ENCODE measurements at places on chromosomes 3 and 15.
A peak's percentile ranks its signal among the peaks of the same experiment; 100 is the strongest.

- DNase-seq = no peak
These were observed 393.4 kb downstream of the NTRK3 start for GRCh38 chr15:87863152-87863551.

GRCh38 chr3:50184242-50184978 is 7.0 kb upstream of the GNAT1 start:
- no peak for DNase-seq

- DNase-seq = no peak
These were observed 22.7 kb upstream of the VPS33B start for GRCh38 chr15:91045065-91045464.

DNA sequence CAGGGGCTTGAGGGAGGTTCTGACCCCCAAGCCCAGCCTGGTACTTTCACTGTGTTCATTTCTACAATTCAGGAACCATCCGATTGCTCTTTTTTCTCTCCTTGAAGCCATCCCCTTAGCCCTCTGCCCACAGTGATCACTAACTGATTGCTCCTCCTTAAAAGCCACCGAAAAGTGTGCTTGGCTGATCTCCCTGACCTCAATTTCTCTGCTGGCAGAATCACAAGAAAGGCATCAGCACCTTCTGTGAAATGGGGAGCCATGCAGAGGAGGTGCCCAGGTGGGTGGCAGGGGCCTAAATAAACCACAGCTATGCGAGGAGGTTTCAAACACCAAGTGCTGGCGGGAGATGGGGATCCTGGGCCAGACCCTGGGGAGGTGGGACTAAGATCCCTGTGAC is 56.2 kb downstream of the SRGAP3 start:
- DNase-seq = no peak

GRCh38 chr3:52216585-52217408 is 8.6 kb downstream of the TLR9 start:
- DNase-seq = no peak

GRCh38 chr3:72174890-72175289 is 389.9 kb upstream of the PROK2 start:
- DNase-seq = no peak

DNA sequence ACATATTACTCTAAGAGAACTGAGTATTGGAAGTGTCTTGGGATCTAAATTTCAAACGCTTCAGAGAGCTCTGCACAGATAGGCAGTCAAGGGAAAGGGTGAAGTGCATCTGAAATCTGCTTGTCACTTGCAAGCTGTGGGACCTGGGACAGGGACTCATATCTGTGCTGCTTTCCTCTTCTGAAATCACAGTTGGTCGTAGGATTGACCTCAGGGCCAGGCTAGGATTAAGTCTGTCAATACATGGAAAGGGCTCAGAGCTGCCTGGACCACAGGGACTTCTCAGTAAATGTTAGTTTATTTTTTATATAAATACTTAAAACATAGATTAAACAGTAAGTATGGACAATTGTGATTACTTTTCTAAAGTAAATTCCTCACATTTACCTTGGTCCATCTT is 74.7 kb upstream of the CMTM7 start:
- DNase-seq = no peak

DNA sequence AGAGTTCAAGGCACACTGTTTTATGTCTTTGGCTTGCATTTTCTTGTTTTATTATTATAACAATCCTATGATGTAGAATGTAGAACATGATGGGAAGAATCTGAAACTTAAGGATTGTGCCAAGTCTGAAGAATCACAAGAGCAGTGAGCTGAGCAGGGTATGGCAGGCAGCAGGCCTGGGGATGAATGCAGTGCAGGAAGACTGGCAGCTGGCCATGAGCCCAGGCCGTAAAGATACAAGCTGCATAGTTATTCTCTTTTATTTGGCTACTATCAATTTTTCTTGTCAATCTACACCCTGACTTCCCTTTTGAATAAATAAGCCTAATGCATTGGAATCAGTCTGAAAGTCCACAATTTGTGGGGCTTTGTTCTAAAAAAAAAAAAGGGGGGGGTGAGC is 89.6 kb upstream of the ARPP21 start:
- no peak for DNase-seq

DNA sequence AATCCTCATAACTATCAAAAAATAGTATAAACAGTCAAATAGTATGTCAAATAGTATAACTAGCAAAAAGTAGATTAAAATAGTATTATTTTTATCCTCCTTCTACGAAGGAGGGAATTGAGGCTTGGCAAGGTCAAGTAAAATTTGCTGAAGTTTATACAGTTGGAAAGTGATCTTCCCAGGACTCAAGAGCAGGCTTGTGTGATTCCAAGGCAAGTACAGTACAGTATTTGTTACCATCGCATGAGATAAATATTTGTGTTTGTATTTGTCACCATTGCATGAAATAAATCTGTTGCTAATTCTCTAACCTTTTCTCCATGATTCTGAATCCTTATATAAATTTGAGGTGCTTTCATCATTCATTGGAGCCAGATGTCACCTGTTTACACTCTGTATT is 28.9 kb downstream of the SH3GL3 start:
- DNase-seq = no peak

DNA sequence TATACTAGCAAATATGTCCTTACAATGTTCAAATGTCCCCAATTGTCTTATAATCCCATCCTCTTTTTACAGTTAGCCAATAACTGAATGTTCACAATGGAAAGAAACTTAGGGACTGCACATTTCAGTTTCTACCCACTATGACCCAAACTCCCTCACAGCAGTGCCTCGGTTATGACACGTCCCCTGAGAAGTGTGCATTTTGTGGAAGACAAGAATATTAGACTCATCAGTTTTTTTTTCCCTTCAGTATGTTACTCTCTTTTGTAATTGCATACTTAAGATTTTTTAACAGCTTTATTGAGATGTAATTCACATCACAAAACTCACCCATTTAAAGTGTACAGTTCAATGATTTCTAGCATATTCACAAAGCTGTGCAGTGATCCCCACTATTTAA is 64.8 kb downstream of the IGF2BP2 start:
- DNase-seq = no peak

- no peak for DNase-seq
These were observed 782.6 kb downstream of the DIPK2A start for GRCh38 chr3:144754076-144754783.

- DNase-seq = no peak
These were observed 117.4 kb downstream of the STAG1 start for GRCh38 chr3:136634821-136635220.

DNA sequence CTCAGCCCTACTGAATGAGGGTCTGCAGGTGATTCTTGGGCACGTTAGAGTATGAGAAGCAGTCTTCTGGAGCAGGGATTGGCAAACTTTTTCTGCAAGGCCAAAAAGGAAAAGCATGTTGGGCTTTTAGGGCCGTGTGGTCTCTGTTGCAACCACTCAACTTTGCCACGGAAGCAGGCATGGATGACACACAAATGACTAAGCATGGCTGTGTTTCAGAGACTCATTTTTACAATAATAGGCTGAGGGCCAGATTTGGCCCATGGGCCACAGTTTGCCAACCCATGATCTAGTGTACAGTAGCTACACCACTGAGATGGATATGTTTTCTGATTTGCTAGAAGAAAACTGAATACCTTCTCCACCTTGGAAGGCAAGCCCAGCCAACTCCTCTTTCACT is 66.1 kb upstream of the PRICKLE2 start:
- DNase-seq = peak; percentile 6

DNA sequence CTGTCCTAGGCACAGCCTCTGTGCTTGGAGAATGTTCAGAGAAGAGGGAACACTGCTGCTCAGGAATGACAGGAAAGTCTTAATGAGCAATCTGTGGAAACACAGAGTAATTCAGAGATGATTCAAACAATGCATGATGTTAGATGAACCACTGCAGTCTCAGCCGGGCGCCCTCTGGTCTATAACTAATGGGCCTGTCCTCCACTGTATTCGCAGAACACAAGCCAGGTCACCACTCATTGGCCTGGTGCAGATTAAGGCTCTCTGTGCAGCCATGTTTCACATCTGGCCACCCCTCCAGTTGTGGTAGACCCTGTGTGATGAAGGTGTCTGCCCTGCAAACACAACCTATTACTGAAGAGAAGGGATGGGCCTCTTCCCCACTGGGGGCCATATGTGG is 281.7 kb upstream of the ROPN1 start:
- no peak for DNase-seq

DNA sequence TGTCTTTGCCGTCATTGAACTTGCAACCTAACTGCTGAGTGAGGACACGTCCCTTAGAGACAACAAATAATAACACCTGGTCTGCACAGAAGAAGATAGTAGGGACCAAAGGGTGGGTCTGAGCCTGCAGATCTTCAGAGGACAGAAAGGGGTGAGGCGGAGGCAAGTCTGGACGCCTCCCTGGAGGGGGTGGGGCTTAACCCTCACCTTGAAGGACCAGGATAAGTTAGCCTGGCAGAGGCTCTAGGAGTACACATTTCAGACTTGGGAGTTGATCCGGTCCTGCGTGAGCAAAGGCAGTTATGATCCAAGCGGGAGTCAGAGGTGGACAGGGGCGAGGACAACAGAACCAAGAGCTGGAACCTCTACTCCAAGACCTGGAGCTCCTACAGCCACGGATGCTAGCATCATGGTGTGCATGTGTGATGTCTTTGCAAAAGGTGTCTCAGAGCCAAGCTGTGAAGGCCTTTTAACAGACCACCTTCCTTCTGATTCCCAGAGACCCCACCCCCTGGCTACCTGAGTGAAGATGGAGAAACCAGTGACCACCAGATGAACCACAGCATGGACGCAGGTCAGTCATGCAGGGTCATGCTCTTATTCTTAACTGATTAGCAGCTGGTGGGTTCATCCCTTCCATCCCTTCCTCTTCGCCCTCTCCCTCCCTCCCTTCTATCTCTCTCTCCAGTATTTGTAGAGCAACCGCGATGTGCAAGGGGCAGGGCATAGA is 88.0 kb downstream of the AAGAB start:
- DNase-seq = no peak

DNA sequence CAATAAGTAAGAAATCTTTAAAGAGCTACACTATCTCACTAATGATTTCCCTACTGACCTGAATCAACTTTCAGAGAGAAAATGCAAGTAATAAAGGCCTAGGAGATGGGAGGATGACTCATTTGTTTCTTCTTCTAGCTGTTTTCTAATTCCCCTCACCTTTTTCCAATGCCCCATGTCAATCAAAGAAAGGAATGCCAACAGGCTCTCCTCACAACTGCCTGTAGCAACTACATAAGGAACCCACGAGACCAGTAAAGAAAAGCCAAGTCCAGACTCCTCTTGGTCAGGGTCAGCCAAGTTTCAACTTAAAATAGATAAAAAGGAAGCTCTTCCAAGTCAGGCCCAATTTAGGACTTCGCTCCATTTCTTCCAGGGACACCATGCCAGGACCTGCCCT is 201.9 kb downstream of the TNIK start:
- DNase-seq = no peak

DNA sequence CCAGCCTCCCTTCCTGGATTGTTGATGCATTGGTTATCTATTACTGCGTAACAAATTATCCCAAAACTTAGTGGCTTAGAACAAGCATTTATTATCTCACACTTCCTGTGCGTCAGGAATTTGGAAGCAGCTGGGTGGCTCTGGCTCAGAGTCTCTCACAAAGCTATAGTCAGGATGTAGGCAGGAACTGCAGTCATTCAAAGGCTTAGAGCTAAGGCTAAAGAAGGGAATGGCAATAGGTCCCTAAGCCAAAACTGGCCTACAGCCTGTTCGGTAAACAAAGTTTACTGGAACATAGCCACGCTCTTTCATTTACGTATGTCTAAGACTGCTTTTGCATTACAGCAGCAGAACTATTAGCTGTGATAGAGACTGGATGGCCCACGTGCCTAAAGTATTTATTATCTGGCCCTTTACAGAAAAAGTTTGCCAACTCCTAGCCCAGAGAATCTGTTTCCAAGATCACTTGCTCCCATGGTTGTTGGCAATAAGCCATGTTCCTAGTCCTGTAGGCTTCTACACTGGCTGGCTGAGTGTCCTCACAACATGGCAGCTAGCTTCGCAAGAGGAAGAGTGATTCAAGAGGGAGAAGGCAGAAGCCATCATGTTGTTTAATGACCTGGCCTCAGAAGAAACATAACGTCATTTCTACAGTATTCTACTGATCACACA is 132.4 kb downstream of the SNRK start:
- DNase-seq = no peak

DNA sequence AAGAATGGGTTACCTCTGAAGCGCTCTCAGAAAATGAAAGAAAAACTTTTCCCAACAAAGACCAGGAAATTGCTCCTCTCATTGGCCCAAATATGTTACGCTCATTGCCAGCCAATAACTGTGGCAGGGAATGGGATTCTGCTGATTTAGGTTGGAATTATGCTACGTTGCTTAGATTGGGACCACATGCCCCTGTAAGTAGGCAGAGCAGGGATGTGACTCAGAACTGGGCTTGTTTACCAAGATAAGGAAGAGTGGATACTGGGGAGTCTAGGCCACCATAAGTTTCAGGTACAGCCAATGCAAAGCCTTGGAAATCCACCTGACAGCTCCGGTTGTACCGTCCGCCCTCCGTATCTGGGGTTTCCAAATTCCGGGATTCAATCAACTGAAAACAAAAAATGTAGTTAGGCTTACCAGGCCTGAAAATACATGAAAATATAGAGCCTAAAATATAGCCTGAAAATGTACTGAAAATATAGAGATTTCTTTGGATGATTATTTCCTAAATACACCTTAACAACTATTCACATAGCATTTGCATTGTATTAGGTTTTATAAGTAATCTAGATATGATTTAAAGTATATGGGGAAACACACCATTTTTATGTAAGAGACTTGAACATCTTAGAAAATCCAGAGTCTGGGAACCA is 1.5 kb upstream of the TCF12 start:
- no peak for DNase-seq

DNA sequence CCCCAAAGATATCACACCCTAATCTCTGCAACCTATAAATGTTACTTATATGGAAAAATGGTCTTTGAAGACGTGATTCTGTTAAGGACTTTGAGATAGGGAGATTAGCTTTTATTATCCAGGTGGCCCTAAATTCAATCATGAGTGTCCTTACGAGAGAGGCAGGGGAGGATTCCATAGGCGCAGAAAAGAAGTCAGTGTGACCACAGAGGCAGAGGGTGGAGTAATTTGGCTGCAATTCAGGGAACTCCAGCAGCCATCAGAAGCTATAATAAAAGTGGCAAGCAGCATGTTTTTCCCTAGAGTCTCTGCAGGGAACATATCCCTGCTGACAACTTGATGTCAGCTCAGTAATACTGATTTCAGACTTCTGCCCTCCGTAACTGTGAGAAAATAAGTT is 315.2 kb upstream of the ROBO2 start:
- DNase-seq = no peak

DNA sequence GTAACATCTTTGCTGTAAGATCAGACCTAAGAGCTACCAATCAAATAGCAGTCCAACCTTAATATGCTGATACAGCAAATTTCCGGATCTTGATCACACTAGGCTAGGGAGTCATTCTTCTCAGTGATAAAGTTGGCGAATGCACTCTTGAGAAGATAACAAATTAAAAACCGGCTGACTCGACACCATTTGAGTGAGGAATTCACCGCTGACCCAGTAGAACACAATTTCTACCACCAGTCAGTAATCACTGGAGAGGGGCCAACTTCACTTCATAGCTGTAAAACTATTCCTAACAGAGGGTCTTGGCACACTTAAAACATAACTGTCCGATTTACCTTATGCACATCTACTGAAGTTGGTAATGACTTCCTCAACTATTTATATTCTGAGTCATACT is 47.2 kb downstream of the MEIS2 start:
- no peak for DNase-seq
